NCI-H510A (cell line): ENCODE measurements at places on chromosomes 4 and X.
A peak's percentile ranks its signal among the peaks of the same experiment; 100 is the strongest.

DNA sequence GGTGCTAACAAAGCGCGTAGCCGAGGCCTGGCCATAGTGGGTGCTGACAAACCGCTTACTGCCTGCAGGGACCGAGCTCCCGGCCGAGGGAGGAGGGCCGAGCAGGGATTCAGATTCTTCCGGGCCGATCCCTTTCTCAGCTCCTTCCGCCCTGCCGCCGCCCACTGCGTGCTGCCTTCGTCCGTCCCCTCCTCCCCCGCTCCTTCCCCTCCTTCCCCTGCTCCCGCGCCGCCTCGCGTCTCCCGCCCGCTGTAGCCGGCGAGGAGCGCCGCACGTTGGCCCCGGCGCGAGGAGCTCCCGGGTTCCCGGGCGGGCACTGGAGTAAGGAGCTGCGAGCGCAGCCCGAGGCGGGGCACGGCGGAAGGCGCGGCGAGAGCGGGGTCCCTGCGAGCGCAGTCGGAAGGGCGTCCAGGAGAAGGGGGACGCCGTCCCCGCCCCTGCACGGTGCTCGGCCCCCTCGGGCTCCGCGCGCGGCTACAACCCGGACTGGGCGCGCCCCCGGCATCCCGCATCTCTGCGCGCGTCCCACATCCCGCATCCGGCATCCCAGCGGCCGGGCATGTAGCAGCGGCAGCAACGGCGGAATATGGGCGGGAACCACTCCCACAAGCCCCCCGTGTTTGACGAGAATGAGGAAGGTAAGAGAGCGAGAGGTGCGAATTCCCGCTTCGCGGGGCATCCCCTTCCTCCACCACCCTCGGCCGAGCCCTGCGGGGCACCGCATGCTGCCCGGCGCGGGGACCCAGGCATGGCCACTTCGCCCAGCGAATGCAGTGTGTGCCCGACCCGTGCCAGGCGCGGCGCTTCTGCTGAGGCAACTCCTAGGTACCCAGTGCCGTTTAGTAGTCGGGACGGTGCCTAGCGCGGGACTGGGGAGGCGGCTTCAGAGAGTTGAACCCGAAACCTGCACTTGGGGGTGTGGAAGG lies at the start of gene STK32B:
STK32B (plus strand) TSS at position 203 of the 926 bp plus-strand sequence.
- DNase-seq = peak; percentile 32

DNA sequence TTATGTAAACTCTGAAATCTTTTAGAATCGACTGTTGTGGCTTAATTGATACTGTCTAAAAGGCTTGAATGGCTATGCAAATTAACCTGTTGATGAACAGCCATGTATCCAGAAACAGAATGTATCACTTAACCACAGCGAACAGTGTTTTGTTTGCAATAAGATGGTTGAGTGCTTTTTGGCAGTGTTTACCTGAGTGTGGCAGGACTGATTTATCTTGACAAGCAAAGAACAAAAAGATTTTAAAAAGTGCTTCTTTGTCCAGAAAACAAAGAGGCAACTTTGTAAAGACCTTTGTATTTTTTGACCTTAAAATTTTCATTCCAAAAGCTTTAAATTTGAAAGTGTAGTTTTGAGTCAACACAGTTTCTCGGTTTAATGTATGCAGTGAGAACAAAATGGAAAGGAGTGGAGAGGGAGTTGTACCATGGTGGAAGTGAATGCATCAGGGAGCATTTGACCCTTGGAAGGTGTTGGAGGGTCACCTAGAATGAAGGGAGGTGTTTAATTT lies 18.0 kb downstream of the ARHGAP10 start:
- no peak for DNase-seq

- peak; percentile 36 for DNase-seq
Observed at GRCh38 chr4:173333658-173334084, 487 bp downstream of the HMGB2 start.

DNA sequence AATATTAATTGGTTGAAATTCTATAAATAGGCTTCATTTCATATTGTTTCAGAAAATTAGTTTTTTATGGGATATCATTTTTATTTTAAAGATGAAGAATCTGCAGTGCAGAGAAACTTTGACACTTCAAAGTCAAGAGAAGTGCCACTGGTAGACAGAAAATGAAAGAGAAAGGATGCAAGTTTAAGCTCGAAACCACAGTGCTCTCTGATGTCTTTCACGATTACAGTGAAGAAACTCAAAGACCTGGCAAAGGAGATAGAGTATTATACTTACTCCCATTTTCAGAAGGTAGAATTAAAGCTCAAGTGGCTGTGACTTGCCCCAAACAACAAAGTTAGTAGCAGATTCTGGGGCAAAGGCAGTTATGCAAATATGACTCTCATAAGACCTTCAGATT lies 745.4 kb downstream of the TECRL start:
- no peak for DNase-seq

DNA sequence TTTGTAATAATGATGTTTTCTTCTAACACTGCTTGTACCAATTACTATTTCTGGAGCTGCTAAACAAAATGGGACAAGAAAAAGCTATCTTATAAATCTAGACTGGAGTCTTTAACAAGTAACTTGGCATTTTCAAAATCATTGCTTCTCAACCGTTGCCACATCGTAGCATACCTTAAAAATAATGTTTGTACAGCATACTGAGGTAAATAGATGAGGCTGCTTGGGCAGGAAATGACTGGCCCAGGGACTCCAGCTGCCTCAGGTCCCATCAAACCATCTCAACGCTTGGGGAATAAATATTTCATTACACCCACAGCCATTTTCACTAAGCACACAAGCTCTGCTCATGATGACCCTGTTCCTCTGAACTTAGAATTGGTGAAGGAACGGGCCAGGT lies 115.1 kb downstream of the SPANXA1 start:
- DNase-seq = no peak

GRCh38 chrX:23552303-23552702 lies 115.0 kb upstream of the PRDX4 start:
- no peak for DNase-seq
